ENCODE measurements at places on chromosomes 7 and 10.

DNA sequence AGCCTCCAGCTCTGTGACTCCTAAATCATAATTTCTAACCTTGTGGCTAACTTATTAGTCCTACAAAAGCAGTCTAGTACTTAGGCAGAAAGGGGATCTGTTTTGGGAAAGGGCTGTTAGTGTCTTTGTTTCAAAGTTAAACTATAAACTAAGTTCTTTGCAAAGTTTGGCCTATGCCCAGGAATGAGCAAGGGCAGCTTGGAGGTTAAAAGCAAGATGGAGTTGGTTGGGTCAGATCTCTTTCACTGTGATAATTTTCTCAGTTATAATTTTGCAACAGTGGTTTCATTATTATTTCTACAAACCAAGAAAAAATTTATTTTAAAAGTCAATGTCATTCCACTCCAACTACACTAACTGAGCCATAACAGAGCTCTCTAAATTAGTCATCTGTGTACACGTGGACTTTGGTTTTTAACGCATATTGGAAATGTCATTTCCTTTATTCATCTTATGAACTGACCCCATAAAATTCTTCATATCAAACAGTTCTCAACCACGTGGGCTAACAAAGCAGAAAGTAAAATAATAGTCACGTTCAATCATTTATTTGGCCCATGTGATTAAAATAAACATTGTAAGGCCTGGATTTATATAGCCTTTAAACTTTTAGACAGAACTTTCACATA lies 143.2 kb upstream of the C7orf33 start:
- DNase-seq: no peak

DNA sequence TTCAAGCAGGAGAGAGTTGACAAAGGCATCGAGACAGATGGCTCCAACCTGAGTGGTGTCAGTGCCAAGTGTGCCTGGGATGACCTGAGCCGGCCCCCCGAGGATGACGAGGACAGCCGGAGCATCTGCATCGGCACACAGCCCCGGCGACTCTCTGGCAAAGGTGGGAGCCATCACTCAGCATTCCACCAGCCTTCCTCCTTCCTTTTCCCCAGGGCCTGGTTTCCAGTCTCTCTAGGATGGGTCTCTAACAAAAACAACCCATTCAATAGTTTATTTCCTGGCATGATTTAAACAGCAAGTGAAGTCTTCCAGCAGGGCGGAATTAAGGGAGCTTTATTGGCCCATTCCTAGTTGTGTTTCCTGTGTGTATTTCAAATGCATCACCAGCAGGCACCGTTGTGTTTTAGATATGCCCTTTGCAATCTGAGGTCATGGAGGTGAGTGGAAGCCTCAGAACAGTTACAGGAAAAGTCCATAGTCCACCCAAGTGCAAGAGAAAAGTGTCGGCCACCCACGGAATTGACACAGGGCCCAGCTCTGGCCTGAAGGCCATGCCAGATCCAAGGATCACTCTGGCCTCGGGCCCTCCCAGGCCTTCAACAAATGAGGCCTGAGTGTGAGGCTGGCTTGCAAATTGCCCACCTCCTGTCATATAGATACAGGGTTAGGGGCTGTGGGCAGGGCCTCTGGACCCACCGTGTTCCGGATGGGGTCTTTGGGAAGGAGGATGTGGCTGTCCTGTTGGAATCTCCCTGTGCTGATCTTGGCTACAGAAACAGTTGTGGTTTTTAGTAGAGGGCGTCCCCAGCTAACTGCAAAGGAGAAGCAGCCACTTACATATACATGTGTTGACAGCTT lies 46.9 kb upstream of the TRIM8 start:
- DNase-seq: no peak

GRCh38 chr10:49164559-49165188 lies 23.5 kb downstream of the TMEM273 start:
- DNase-seq: no peak

DNA sequence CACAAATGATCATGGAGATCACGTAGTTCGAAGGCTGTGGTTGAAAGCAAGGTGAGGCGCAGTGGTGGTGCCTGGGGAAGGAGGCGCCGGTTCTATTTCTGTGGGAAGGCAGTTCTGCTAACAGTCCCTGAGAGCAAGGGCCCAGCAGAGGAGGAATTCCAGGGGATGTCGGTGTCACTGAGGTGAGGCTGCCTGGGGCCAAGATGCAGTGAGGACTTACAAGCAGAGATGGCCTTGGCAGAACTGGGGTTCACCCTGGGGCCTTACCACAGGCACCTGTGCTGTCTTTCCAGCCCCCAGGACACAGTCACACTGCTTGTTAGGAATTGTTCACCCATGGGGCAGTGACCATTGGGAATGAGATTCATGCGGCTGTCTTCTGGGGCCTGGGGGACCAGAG lies 26.7 kb downstream of the GBX1 start:
- no peak for DNase-seq

DNA sequence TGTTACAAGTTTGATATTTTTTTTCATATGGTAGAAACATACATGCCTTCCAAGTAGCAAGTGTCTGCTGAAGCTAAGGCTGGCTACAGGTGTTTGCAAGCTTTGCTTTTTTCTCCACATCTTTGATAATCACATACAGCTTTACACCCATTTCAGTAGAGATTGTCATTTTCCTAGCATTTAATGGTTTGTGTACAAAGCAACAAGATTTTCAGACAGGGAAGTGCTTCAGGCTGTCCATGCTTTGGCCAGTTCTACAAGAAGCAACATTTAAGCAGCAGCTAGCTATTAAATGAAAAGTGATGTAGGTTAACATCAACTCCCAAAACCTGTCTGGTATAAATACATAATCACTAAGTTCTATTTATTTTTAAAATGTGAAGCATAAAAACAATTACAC lies 2.3 kb downstream of the HDAC9 start:
- no peak for DNase-seq

DNA sequence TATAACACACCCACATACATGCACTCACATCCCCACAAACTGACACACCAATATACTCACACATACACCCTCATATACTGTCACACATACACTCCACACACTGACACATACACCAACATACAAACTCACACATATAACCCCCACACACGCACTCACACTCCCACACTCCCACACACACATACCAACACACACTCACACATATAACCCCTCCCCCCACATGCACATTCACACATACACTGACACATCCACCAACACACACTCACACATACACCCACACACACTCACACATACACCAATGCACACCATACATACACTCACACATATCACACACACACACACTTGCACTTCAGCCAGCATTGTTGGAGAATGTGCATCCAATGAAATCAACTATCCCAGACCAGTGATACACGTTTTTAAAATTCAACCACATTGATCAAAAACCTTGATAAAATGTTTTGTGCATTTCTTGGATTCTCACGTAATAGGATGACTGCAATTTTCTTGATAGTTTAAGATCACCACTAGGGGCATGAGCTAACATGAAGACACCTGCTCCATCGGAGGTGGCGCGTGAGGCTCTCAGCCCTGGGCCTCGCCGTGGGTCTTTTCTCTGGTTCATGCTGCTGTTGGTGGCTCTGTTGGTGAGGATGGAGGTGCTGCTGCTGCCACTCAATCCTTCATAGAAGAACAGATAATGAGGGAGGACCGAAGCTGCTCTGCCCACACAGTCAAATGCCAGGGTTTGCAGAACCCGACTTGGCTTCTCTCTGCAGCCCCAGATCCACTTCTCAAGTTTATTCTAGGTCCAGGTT lies 32.1 kb upstream of the CHST15 start:
- no peak for DNase-seq

- DNase-seq: no peak
These were observed 40.4 kb downstream of the WIPI2 start for GRCh38 chr7:5230265-5231067.

DNA sequence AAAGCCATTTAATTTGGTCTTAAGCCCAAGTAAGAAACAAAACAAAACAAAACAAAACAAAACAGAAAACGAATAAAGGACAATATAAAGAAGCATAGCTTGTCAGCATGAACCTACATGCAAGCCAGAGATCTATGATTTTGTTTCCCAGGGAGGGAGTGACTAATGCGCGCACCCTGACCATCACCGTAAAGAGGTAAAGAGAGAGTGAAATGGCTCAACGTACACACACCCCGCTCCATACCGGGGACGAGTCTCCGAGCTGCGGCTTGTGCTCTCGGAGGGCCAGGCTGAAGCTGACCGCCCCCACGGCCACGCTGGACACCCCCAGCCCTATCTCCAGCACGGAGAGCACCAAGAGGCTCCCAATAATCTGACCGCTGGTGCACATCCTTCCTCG lies 1.1 kb downstream of the TMEM196 start:
- DNase-seq: no peak

DNA sequence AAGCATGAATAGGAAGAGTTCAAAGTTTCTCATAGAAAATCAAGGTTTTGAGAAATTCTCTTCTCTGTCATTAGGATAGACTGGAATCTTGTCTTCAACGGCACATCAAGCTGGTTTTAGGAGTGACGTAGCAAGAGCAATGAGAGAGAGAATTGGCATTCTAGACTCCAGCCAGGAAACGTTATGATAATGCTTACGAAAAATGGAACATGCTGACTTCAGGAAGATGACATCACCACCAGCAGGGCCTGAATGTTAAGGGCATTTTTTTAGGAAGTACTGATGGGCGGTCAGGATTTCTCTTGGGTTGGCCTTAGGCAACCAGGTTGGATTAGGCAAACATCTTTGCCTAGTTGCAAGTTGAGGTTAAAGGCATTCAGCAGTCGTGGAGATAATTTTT lies 213.2 kb upstream of the CTBP2 start:
- no peak for DNase-seq

DNA sequence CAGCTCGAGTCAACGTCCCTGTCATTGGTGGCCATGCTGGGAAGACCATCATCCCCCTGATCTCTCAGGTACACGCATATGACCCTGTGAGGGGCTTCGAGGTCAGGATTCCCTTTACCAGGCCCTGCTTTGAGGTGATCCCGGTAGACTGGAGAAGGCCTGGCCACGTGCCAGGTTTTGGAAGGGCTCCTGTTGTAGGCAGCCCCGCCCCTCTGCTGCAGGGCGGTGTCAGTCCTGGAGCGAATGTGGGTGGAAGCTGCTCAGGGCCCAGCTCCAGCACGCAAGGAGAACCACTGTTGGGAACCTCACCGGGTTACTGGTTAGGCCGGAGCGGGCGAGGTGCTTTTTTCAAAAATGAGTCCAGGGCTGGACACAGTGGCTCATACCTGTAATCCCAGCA lies 15.6 kb downstream of the MDH2 start:
- no peak for DNase-seq

DNA sequence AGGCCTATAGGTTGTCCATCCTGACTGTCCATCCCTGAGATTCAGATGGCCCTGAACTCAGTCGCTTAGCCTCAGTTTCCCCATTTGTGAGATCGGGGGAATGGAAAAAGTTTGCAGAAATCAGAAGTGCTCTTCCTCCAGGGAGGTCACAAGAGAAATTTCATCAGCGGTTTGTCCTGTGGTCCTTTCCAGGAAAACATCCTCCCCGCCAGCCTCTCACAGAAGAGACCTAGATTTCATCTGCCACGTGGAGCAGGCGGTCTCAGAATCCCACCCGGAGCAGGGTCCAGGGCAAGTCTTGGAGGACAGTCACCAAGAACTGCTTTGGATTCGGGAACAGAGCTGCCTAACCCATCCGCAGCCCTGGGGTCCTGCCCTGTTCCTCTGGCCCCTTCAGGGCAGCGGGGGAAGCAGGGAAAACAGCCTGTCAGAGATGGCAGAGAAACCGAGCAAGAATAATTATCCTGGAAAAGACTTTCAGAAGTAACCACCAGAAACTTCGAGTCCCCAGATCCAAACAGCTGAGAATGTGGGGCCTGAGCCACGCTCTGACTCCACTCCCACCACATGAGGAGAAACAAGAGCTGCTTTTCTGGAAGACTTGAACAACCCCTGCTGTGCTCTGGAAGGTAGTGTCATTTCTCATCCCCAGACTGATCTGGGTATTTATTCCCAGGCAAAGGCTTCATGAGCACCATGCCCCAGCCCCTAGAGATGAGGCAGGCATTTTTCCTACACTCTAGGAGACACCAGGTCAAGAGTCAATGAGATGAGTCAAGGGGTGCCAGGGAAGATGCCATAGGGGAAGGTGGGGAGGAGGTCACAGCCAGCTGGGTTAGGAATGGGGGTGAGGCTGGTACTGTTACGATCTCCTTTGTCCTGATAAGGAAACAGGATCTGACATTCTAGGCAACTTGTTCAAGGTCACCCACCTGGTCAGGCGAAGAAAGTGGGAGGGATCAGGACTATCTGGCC lies 1.1 kb upstream of the TNS3 start:
- DNase-seq: no peak
